ENCODE measurements at places on chromosomes 13 and 19.

DNA sequence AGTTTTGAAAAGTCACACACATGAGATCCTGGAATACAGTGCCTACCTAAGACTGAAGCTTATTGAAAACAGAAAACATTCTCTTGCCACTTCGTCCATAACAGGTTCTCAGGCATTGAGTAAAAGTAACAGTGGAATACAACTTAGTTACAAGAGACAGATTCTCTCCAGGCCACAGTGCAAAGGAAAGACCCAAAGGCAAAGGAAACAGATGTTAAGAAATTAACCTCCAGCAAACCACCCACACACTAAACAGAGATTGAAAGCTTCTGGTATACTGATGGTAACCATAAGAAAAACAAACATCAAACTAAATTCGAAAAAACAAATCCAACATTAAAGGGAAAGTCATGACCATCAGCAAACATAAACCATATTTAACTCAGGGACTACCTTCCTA is 914.7 kb downstream of the SLITRK5 start:
- no peak for DNase-seq

DNA sequence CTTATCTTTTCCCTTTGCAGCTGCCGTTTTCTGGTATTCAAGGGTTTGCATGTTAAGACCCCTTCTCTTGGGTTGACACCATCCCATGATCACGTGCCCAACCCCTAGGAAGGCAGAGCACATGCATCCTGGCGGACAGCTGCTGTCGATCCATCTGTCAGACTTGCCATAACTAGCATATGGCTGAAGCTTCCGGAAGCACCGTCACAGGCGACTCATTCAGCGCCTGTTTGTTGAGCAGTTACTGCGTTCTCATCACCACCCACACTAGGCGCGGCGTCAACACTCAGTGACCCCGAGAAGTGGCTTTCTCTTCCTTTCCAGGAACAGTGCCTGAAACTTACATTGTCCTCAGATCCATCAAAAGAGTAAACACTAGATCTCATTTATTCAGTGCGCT is 93.6 kb downstream of the SOX1 start:
- no peak for DNase-seq

GRCh38 chr19:35545001-35545854 is at the start of gene TMEM147:
TMEM147 (plus strand) TSS chr19:35545626; CDS start chr19:35545740, 114 bp downstream.
- DNase-seq = no peak

- DNase-seq = no peak
These were observed 6.4 kb downstream of the ARHGEF7 start for GRCh38 chr13:111121506-111121905.

GRCh38 chr19:4064149-4064495 is 2.6 kb downstream of the ZBTB7A start:
- no peak for DNase-seq

DNA sequence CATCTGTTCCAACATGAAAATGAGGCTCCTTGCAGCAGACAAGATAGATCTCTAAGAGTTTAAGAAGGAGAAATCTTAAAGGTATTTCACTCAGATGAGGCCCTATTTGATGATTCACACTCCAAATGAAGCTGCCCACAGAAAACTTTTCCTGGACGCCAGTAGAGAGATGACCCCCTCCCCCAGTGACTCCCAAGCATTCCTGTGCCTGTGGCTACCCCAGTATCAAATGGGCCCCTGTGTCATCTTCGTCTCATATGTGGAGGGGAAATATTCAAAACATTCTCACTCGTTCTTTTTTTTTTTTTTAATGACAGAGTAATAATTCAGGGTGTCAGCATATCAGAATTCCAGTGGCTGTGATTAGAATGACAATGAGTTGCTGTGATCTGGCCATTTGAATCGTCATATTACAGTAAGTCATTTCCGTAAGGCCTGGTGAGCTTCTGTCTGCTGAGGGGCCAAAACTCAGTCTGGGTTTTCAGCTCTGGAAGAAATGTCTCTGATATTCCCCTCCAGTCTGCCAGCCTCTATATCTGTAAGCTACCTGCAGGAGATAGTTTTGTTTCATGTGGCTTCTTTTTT is 194.7 kb downstream of the URI1 start:
- DNase-seq = no peak

DNA sequence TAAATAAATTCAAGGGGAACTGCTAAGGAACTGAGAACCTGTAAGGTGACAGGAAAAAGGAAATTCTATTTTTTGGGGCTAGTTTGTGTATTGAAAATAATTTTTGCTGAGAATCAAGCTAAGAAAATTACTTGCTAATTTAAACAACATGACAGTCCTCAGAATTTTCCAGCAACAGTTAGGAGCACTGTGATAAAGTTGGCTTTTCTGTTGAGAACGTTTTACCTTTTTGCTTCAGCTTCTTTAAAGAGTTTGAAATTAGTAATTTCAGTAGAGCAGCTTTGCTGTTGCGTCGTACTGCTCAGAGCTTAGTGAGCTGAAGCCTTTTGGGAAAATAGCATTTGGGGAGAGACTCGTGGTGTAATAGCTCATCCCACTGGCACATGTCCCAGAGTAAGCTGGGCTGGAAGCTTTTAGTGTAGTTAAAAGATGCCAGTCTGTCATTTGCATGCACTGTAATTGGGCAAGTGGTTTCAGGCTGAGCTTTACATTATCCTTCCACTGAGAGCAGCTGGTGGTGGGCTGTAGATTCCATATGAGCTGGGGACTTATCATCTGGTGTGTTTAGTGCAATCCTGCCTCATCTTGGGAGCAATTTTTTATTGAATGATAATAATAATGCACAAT is 69.8 kb downstream of the LRCH1 start:
- DNase-seq = peak; percentile 60

- no peak for DNase-seq
These were observed 61.0 kb downstream of the TPT1 start for GRCh38 chr13:45280011-45280410.

- no peak for DNase-seq
These were observed 1139.3 kb downstream of the DIAPH3 start for GRCh38 chr13:59024434-59024833.

GRCh38 chr13:107421028-107421427 is 794.3 kb downstream of the LIG4 start:
- no peak for DNase-seq

DNA sequence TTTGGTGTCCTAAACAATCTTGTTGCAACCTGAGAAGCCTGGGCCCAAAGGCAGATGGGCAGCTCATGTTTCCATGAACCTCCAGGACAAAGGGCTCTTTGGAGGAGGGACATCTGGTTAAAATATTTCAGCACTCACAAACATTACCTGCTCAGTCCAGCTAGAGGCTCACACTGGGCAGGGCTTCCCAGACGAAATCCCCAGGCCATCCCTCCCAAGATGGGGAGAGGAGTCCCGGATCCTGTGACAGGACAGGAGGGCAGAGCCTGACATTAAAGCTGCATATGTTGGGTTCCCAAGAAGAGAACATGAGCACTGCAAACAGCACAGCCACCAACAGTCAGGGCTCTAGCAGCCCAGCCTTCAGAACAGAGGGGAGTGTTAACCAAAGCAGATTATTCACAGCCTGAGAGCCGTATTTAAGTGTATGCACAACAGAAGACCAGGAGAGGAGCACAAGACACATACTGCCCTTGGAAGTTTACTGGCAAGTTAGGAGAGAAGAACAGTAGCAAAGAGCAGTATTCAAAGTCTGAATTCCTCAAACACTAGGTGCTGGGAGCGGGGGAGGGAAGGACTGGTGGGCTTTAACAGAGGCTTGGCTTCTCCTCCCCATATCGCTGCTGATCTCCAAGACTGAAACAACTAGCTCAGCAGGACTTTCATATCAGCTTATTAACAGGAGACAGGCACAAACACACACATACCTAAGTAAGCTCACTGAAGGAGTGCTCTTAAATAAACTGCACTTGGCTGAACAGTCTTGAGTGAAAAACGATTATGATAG is 12.3 kb downstream of the ATP7B start:
- no peak for DNase-seq

GRCh38 chr19:3163230-3163886 is 15.2 kb upstream of the S1PR4 start:
- DNase-seq = no peak

DNA sequence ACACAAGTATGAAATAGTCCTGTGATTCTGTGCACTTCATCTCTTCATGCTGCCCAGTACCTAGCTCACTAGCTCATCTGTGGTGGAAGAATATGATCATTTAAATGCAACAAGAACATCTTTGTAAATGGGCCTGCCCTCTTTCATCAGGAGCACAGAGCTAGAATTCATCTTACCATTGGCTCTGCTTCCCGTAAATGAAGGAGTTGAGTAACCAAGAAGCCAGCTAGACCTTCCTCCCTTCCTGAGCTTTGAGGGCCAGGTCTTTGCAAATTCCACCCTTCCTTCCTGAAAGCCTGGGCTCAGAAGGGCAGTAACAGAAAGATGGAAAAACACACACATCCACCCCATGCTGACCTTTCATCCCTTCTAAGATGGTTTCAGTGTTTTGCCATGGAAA is 82.0 kb downstream of the FRY start:
- DNase-seq = no peak

GRCh38 chr19:6577476-6578125 is 13.3 kb downstream of the CD70 start:
- DNase-seq = no peak

DNA sequence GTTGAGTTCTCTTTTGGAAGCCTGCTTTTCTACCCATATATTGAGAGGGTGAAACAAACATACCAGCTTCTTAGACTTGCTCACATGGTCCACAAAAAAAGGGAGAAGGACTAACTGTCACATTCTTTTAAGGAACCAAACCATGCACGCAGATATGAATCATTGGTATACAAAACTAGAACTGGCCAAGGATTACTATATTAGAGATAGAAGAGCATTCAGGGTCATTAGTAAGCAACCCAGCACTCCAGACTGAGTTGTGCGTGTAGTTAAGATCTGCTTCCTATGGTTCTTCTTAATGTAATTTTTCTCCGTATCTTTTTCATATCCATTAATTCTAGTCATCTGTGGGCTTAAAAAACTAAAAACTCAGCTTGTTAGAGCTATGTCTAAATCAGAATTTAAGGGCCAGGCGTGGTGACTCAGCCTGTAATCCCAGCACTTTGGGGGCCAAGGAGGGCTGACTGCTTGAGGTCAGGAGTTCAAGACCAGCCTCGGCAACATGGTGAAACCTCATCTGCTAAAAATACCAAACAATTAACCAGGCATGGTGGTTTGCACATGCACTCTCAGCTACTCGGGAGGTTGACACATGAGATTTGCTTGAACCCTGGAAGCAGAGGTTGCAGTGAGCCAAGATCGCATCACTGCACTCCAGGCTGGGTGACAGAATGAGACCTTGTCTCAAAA is 19.6 kb downstream of the ALG5 start:
- DNase-seq = no peak

DNA sequence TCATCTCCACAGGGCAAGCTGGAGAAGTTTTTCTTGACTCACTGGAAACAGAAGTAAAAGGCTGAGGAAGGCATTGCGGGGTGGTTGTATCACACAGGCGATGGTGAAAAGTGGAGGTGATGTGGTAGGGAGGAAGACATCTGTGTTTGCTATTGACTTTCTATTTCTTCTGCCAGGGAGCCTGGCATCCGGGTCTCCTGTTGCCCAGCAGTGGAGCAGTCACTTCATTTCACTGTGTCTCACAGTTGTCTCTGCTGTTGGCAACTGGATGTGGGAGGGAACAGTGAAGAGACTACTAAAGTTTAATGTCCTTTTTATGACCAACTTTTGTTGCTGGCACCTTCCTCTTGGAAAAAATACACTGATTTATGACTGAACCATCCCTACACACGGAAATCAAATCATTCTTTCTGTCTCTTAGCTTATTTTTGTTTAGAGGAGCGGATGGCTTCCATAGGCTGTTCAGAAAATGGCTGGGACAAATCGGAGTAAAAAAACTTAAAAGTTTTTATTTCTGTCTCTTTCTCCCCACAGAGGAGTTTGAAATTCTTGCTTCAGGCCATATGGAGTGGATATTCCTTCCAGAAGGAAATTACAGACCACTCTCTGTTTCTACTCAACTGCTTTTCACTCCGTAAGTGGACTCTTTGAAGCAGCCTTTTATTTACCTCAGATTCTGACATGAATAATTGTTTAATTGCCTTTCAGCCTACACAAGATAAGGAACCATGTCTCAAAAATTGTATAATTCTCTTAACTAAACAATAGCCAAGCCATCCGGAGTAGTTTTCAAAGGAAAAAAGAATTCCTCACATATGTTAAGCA is 23.8 kb upstream of the MEDAG start:
- DNase-seq = no peak

GRCh38 chr19:17043744-17044143 is 17.1 kb upstream of the CPAMD8 start:
- DNase-seq = no peak

- DNase-seq = peak; percentile 19
These were observed 109.2 kb downstream of the SGCG start for GRCh38 chr13:23289917-23290357.

- DNase-seq = no peak
These were observed 28.2 kb upstream of the SPACA7 start for GRCh38 chr13:112347986-112348385.

- DNase-seq = no peak
These were observed 66.6 kb downstream of the CHST8 start for GRCh38 chr19:33688171-33688992.

- DNase-seq = no peak
These were observed 1.5 kb upstream of the TRAPPC5 start for GRCh38 chr19:7678971-7679751.

DNA sequence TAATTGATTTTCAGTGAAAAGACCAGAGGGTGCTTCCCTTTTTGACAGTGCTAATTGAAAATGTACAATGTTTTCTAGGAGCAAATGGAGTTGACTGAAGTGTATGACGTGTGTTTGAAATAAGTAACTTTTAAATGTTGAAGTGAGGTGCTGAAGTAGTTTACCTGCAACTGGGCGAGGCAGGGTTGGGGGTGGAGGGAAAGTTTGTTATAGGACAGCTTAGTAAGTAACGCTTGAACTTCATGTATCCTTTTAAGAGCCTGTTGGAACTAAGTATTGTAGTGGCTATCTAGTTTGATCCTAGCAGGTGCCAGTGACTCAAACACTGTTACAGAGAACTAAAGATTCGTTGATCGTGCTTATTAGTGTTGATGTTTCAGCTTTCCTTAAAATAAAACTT is 5.9 kb downstream of the SLAIN1 start:
- DNase-seq = no peak

DNA sequence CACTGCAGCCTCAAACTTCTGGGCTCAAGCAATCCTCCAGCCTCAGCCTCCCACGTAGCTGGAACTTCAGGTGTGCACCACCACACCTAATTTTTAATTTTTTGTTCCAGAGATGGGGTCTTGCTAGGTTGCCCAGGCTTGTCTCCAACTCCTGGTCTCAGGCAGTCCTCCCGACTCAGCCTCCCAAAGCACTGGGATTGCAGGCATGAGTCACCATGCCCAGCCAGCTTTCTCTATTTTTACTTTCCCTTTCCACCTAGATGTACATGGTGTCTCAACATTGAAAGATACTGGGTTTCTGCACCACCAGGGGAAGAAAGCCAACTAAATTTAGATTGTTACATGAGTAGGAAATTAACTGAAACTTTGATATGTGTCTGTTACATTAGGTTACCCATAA is 13.8 kb upstream of the ZNF846 start:
- no peak for DNase-seq

- no peak for DNase-seq
These were observed 71.0 kb downstream of the SIPA1L3 start for GRCh38 chr19:37977992-37978391.

GRCh38 chr13:37070145-37070695 is 10.7 kb upstream of the SUPT20H start:
- no peak for DNase-seq

- DNase-seq = no peak
These were observed 910.6 kb upstream of the SLITRK5 start for GRCh38 chr13:86760620-86761019.

- no peak for DNase-seq
These were observed 15.7 kb downstream of the ARID3A start for GRCh38 chr19:941292-942132.
